Transverse colon (tissue), 4 donors: ENCODE measurements at places on chromosomes 13 and 19. TPM values are rescaled to one million over a fixed set of nuclear protein-coding genes. Genes with fewer than 3 reads are reported as not detected.

- no peak for DNase-seq
Measured at GRCh38 chr13:104466016-104466415, 1399.8 kb upstream of the SLC10A2 start.

DNA sequence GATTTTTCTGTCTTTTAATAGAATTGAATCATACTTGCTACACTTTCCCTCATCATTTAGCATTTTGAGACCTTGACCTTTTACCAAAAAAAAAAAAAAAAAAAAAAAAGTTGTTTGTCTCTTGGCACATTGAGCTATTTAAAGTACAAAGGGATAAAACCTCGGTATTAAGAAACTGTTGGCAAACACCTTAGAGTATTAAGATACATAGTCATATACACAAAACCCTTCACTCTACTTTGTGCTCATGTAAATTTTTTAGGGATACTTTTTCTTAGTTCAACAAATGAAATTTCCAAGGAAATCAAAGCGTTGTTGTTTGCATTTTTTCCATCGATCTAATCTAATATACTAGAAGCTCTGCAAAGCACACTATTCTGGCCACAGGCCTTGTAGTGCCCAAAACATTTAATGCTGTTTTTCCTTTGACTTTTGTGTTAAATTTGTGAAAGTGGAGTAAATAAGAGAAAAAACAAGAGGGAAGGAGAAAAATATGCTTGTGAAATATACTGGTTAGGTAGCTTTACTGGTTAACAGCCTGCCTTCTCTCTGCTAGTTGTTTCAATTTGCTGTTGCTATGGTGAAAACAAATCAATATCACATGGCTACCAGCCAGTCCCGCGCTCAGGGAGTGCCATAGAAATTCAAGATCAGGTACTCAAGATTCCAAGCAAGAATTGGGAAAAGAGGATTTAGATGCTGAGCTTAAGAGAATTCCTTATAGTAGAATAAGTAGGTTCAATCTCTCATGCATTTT lies 2.6 kb downstream of the MBNL2 start:
- DNase-seq = peak; percentile 70

- no peak for DNase-seq
Measured at GRCh38 chr19:2591537-2592291, 110.8 kb downstream of the GNG7 start.

- peak; percentile 91 for DNase-seq
Measured at GRCh38 chr19:4186087-4186993, 3.9 kb downstream of the ANKRD24 start.

GRCh38 chr19:4589579-4590410 lies 30.3 kb upstream of the SEMA6B start:
- DNase-seq = no peak

DNA sequence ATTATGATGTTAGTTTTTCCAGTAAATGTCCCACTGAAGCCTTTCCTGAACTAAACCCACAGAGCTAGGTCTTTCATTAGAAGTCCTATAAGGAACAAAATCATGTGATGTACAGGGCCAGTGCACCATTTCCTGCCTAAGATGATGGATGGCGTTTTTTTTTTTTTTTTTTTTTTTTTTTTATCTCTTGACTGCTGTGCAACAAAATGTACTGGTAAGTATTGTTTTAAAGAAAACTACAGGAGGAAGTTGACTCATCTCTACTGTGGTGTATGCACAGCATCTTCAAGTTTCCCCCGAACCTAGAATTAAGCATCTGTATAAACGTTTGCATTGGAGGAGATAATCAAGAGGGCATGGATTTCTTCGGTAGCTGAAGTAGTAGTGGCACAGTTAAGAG lies 197.5 kb downstream of the NBEA start:
- no peak for DNase-seq

DNA sequence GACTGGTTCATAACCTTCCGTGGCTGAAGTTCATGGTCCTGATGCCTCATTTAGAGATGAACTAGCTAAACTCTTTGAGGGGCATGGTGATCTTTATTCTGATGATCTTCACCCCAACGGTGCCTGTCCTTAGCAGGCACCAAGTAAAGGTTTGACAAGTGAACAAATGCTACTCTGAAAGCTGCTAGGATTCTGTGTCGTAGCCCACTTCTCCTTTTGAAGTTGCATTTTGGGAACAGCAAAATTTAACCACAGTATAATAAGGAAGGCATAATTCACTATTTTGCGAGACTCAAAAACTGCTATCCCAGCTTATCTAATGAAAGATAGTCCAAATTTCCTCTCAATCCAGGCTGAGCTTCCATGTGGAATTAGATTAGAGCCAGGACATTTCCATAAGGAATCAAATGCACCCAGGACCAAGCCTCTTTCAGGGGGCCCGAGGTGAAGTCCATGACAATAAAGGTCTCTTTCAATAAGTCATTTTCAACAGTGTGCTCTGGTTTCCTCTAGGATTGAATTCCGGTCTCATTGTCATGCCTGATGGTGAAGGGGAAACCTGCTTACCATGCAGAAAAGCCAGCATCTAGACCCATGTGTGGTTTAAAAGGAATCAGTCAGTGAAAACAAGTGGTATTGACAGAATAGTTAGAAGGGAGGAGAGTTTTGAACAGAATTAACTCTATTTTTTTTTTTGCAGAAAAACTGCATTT lies 23.1 kb downstream of the SIAH3 start:
- no peak for DNase-seq

DNA sequence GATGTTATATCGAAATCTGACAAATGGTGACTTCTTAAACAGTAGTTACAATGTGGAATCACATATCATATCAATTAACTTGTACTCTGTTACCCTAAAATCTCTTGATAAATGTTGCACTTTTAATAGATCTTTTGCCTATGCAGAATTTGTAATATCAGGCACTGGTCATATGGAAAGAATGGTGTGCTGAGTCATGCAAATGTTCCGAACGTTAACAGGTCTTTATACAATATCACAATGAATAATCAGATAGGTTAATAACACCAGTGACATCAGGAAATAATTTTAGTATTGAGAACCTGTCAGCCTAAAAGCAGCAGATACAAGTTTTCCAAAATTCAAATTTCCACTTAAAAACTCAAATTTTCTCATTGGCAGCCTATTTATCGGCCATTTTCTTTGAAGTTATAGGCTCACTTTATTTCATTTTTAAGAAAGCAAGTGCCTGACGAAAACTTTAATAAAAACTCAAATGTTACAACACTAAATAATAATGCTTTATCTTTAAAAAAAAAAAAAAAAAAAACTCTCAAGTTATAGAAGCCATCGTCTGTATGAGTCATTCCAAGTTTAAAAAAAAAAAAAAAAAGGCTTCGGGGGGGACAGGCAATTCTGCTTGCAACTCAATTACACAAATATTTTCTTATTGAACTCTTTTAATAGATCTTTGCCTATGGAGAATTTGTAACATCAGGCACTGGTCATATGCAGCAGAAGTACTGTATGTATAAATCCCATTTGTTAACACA lies 180.9 kb downstream of the DIAPH3 start:
- no peak for DNase-seq

The NXNL1 gene
- not detected for total RNA-seq

The ERICH6B gene
- total RNA-seq = not detected

DNA sequence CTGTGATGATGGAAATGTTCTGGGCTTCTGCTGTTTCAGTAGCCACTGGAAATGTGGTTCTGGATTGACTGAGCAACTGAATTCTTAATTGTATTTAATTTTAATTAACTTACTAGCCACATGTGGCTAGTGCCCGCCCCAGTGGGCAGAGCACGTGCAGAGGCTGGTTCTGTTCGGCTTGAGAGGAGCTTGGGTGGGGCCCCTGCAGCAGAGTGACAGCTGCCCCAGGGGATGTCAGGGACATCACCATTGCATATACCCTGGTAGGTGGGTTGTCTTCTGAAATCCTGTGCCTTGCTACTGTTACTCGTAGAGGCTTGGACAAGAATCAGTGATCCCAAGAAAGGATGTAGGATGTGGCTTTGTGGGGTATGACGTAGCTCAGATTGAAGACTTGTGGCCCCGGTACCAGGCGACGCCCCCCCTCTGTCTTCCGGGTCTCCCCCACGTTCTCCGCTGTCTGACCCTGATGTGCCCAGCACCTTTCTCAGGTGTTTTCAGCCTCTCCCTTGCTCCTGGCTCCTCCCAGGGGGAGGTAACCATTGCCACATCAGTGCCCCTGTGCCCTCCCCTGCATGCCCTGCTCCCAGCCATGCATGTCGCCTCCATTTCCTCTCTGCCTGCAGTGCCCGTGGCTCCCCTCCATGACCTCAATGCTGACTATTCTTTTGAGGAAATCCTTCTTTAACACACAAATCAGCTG lies 102.6 kb upstream of the RNF113B start:
- no peak for DNase-seq

GRCh38 chr13:78299832-78300623 lies 303.3 kb downstream of the POU4F1 start:
- DNase-seq = no peak

GRCh38 chr13:46489586-46490023 lies 63.4 kb upstream of the LRCH1 start:
- no peak for DNase-seq

The LONP1 gene
- 42.5 TPM for total RNA-seq

- peak; percentile 74 for DNase-seq
Measured at GRCh38 chr19:44925114-44925891, 10.9 kb downstream of the APOC1 start.

DNA sequence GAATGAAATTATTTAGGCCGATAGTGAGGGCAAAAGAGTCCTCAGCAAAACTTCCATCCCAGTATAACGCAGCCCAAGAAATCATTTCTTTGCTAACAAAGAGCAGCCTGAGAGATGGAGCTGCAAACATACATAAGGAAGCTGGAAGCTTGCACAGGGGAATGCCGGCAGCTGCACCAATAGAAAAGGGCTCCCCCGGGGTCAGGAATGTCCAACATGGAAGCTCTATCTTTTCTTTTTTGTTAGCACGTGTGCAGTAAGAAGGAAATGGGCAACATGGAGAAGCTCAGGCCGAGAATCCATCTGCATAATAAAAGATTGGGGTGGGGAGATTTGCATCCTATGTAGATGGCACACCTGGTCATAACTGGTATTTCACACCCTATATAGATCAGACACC lies 1363.5 kb upstream of the PCDH20 start:
- no peak for DNase-seq

GRCh38 chr13:49058761-49059160 lies 83.0 kb downstream of the FNDC3A start:
- no peak for DNase-seq

The LHB gene
- total RNA-seq = not detected

The FXYD3 gene
- total RNA-seq = 1,678 TPM
